ENCODE measurements at places on chromosomes 3 and 15.

- DNase-seq: no peak
Observed at GRCh38 chr3:126850370-126851085, 132.4 kb upstream of the PLXNA1 start.

DNA sequence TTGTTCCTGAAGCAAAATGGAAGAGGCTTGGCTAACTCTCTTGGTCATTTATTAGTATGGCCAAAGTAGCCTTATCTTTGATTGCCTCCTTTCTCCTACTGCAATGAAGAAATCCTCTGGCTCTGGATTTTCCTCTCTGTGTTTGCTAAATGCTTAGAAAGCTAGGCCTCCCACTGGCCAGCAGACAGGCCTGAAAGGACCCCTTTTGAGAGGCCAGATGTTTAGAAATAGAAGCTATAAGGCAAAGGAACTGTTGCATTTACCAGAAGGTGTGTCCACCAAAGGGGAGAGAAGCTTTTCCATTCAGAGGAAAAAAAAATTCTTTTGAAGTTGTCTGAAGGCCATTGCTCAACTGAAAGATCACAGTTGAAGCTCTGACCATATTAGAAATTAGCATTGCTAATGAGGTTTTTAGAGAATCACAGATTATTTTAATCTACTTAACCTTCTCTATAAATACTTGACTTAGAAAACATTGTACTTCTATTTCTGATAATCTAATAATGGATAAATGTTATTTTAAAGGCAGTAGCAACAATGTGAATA lies 160.8 kb downstream of the SYNPR start:
- no peak for DNase-seq

DNA sequence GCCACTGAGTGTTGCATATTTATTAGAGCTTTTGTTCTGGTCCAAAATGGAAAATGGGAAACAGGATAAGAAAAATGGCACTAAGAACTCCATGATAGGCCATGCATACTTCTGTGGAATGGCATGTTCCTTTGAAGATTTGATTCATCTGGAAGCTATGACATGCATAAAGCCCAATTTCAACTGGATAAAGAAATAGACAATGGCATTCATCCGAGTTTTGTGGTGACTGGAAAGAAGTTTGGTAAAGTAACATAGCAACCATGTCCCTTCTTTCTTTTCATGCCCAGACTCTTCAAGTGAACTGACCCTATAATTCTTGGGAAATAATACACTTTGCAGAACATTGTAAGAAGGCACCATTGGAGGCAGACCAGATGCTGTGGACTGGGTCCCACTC lies 368.4 kb upstream of the IL12A start:
- no peak for DNase-seq

DNA sequence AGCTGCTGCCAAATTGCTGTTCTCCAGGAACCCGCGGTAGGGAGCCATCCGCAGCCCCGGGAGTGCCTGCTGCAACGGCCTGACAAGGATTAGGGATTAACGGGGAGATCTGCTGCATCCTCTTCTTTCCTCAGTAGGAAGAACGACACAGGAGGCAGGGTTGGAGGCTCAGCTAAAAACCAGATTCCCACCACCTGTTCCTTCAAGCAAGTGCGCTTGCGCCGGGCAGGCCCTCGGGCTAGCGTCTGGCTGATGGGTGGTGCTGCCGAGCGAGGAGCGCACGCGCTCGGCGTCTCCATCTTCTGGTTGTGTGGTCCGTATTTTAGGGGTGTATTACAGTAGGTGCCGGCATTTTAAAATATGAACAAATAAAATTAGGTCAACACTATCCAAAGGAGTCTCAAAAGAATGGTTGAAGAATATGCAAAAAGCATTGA lies 25.4 kb upstream of the SLC25A26 start:
- DNase-seq: no peak

- no peak for DNase-seq
Observed at GRCh38 chr15:47186075-47186474, 531.2 kb upstream of the SEMA6D start.

DNA sequence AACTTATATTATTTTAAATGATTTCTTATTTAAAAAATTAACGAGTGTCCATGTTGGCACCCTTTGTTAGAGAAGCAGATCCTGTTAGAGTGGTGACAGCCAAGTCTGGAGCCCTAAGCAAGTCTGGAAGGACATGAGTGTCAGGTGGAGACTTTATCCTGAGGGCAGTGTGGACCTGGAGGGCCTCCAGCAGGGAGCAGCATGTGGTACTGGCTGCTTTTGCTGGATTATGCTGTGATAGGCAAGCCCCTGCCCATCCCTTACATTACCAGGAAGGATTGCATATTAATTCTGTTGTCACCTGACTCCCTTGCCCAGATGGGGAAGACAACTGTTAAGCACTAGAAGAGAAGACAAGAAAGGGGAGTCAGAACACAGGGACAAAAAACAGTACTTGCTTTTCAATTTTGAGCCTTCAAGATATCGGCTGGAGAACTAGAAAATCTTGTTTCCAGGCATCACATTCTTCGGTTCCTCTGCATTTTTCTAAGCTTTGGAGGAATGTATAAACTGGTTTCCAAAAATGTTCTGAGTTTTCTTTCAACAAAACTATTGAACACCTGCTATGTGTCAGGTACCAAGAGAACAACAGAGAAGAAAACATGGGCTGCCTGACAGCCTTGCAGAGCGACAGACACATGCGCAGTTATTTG lies 22.7 kb downstream of the ZNF860 start:
- DNase-seq: no peak

GRCh38 chr15:59169251-59169708 lies 37.4 kb upstream of the LDHAL6B start:
- no peak for DNase-seq

- no peak for DNase-seq
Observed at GRCh38 chr15:44782516-44782915, 46.2 kb downstream of the TRIM69 start.

DNA sequence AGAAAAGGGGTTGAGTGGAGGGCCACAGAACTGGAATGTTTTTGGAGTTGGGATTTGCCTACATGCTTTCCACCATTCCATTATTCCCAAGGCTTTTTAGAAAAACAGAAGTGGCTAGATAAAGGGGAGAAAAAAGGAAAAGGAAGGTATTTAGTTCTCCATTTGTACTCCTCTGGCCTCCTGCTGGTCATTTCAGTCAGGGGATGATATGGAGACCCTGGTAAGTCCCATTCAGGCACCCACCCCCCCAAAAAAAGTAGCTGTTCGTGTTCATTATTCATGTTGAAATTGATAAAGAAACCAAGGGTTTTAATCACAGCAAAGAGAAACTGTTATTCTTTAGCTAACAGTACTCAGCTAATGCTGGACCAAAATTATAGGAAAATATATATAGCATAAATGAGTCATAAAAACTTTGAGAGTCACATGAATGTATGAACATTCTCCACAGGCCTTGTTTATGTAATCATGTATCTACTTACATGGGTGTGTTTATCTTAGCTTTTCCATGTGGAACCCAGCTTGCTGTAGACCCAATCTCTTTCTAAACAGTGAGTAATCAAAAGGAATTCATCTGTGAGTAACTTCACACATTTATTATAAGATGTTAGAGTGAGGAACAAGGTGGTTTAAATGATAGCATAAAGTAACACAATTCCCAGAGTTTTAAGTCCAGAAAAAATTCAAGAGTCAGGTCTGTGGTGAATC lies 167.2 kb downstream of the KCNMB2 start:
- DNase-seq: no peak

DNA sequence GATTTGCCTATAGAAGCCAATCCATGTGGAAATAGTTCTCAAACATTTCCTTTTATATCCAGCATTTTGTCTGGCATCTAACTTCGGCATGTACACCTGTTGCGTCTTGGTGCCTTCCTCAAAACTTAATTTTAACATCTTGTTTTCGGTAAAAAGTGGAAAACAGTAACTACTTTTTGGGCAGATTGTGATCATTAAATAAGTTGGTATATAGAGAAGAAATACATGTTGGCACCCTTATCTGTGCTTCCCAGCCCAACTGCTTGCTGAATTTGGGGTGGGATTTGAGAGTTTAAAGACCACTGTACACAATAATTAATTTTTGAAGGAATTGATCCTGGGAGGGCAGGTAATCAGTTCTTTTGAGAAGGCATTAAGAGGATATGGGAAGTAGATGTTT lies 566.8 kb downstream of the PDCD6IP start:
- DNase-seq: no peak

GRCh38 chr3:101744811-101745210 lies 20.4 kb downstream of the CEP97 start:
- DNase-seq: no peak

- no peak for DNase-seq
Observed at GRCh38 chr15:97168704-97169475, 791.6 kb upstream of the ARRDC4 start.

GRCh38 chr3:113805249-113805648 lies 33.3 kb upstream of the GRAMD1C start:
- DNase-seq: no peak

DNA sequence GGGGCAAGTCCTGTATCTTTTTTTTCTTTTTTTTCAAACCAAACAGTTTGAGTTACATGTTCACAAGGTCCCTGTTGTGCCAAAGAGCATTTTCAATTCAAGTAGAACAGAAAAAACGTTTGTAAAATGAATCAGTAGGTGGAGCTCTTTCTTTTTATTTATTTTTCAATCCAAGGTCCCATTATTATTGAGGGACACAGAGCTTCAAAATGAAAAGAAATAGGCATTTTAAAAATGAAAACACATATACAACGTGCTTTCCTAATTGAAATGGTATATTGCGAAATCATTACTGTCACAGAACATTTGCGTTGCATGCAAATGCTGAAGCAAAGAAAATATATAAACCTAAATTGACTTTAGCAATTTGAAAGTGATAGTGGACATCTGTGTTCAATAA lies 711.0 kb downstream of the MECOM start:
- DNase-seq: no peak

GRCh38 chr3:86654806-86655460 lies 336.0 kb downstream of the VGLL3 start:
- no peak for DNase-seq

DNA sequence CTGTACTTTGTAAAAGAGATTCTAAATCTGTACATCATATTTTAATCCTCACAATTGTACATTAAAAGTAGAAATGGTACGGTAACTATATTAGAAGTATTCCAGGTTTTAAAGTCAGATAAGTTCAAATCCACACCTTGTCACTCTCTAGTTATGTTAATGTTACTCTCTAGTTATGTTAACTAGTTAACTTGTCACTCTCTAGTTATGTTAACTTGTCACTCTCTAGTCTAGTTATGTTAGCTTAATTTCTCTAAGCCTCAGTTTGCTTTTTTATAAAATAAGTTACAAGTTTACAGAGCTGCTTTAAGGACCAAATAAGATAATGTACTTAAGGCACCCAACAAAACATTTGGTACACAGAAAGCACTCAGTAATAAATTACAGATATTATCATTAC lies 42.6 kb downstream of the ZNF280D start:
- no peak for DNase-seq

- DNase-seq: no peak
Observed at GRCh38 chr3:158991146-158991705, 189.4 kb downstream of the MFSD1 start.

GRCh38 chr3:120172070-120172469 lies 77.8 kb upstream of the GSK3B start:
- DNase-seq: peak; percentile 25

DNA sequence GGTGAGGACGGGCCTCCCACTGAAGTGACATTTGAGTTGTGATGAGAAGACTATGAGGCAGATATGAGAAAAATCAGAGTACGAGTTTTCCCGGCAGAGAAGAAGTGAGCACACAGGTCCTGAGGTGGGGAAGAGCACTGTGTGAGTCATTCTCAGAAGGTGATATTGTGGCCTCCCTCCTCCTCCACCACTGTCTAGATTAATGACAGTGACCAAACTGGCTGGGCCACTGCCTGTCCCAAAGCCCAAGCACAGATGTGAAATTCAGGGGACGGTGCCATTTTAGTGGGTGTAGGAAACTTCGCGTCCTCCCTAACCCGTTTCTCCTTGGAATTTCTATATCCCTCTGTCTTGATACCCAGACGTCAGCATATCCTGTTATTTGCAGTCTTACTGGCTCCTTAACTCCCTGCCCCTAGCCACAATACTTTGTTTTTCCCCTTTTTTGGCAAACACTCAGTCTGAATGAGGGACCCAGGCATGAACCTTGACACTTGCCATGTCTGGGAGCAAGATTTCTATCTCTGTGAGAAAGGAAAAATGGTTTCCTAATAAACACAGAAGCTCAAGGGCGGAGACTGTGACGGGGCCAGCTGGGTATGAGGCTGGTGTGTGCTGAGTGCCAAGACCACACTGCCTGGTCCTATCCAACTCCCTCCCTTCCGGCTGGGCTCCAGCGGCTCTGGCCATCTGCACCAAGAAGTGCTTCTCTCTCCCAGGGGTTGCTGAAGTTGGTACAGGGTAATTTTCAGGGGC lies 15.2 kb downstream of the PRICKLE2 start:
- peak; percentile 74 for DNase-seq

DNA sequence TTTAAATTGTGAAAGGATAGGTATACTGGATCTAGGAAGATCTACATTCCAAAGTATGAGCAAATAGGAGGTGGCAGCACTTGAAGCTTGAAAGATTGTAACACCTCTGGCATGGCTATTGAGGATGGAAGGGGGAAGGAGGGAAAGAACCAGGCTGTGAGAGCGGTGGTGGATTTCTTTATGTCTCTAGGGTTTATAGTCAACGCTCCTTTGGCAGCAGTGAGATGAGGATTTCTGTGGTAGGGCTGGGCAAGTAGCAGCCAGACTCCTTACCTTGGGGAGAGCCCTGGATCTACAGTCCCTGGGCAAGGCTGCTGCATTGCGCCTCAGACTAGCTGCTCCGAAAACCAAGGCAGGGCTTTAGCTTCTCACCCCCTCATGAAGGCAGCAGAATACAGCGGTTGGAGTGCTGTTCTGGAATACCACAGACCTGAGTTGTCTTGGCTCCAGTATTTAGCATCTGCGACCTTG lies 53.2 kb downstream of the MEF2A start:
- no peak for DNase-seq

GRCh38 chr3:41327718-41328117 lies 128.4 kb downstream of the CTNNB1 start:
- no peak for DNase-seq

GRCh38 chr15:94250801-94251200 lies 19.4 kb downstream of the MCTP2 start:
- no peak for DNase-seq

DNA sequence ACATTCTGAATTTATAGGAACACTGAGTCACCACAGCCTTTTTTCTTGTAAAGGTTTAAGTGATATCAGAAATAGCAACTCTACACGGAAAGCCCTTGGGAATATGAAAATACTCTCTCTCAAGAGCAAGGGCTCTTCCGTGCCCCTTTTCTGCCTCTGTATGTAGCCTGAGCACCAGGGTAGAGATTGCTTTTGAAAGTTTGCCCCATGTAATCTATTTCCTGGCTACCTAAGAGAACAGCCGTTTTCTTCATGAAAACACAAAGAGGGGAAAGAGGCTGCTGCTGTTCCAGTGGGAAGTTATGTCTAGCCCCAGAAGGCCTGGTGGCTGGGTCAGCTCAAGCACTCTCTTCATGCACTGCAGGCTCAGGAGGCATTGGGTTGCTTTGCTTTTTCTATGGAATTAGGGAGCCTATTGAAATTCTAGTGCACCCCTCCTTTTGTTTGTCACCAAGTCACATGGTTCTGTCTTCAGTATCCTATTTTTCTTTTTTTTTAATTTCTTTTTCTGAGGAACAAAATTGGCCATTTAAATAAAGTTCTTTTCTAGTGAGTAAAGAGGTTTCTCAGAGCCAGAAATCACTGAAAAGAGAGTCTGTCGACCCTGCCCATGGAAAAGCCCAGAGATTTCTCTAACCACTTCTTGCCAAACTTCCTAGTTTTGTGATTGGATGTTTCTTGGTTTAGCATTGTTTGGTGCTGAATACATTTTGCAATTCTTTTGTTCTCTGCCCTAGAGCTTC lies 39.5 kb downstream of the TIGIT start:
- DNase-seq: no peak

GRCh38 chr15:92001307-92001706 lies 147.8 kb downstream of the SLCO3A1 start:
- no peak for DNase-seq

GRCh38 chr15:31219221-31219620 lies 107.4 kb upstream of the KLF13 start:
- no peak for DNase-seq
